ENCODE measurements at places on chromosomes 1 and 21.

- DNase-seq: no peak
Measured at GRCh38 chr21:37871121-37871862, 45.0 kb downstream of the KCNJ6 start.

GRCh38 chr1:51327386-51327785 lies 3.0 kb downstream of the TTC39A start:
- no peak for DNase-seq

- peak; percentile 64 for DNase-seq
Measured at GRCh38 chr21:44923480-44924084, 2.9 kb upstream of the ITGB2 start.

DNA sequence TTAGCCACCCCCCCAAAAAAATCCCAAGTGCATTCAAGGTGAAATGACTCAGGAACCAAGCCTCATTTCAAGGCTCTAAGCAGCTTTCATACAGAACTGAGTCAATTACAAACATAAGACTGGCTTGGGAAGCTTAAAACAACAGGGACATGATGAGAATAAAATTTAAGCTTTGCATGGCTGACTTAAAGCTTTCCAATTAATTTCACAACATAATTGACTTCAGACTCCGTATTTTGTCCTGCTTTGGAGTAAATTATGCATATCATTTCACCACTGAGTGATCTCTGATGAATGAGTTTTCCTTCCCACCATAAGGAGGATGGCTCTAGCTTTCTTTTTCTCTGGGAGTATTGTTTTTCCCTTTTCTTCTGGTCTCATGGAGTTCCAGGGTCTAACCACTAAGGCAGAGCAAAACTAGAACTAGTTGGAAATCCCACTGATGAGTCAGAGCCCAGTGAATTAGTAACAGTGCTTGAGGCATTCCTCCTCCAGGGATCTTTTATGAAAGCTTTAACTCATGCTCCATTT lies 72.8 kb downstream of the XCL2 start:
- DNase-seq: peak; percentile 86

DNA sequence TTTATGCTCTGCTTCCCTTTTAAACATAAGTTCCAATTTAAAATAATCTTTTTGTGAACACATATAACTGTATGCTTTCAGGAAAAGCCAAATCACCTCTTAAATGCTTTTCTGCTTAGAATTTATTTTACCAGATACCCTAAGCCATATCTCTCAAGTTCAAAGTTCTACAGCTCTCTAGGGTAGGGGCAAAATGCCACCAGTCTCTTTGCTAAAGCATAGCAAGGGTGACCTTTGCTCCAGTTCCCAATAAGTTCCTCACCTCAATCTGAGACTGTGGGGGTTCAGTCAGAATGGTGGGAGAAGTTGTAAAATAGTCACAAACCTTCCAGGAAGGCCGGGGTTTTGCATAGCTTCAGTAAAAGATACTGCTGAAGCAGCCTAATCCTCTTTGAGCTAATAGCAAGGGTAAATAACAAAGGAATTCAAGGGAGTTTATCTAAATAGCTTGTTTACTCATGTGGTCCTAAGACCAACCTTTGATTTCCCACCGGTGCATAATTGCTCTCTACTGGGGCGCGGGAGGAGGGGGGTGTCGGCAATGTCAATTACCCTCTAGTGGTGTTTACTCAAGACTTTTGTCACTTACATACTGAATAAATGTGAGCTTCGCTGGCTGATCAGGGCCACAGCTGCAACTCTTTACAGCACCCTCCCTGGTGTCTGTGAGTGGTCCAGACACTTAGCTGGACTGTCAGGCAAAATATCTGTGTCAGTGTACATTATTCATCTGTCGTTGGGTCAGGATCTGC lies 1376.2 kb downstream of the NCAM2 start:
- no peak for DNase-seq

DNA sequence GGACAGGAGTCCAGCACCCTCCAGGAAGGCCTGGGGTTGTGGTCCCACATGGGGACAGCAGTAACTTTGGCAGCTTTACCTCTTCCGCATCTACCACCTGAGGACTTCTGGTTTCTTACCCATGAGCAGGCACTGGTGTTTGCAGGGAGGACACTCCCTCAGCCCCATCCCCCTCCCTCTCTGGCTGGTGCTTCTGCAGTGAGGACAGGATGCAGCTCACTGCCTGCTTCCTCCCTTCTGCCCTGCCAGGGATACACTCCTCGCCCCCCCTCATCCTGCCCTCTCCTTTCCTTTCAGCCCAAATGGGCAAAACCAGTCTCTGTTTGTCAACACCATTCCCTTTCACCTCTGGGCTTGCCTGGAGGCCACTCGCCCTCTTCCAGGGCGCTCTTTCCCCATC lies 62.4 kb downstream of the KIRREL1 start:
- DNase-seq: no peak

- peak; percentile 69 for DNase-seq
Measured at GRCh38 chr21:14687268-14687625, 141.1 kb upstream of the SAMSN1 start.

GRCh38 chr1:155008015-155008941 lies 5.7 kb downstream of the ZBTB7B start:
- DNase-seq: no peak

- no peak for DNase-seq
Measured at GRCh38 chr1:39788426-39788757, 273 bp downstream of the BMP8B start.

DNA sequence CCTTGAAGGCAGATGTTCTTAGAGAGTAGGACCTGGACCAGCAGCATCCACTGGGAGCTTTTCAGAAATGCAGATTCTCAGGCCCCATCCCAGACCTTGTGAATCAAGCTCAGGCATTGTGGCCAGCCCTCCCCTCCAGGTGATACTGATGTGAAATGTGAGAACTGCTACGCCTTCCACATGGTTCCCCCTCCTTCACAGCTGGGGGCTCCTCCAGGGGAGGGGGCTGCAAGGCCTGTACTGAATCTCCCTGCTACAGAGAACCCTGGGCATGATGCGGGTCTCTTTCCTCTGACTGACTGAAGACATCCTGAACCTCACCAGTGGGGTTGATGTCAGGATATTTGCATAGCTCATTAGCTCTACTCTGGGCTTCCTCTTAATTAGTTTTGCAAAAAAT lies 141.8 kb upstream of the CSF3R start:
- no peak for DNase-seq

GRCh38 chr1:238123201-238123600 lies 232.5 kb upstream of the ZP4 start:
- no peak for DNase-seq

GRCh38 chr21:45867041-45867666 lies 114.4 kb upstream of the COL6A1 start:
- DNase-seq: no peak

- DNase-seq: no peak
Measured at GRCh38 chr1:10635085-10635896, 160.5 kb downstream of the PEX14 start.

DNA sequence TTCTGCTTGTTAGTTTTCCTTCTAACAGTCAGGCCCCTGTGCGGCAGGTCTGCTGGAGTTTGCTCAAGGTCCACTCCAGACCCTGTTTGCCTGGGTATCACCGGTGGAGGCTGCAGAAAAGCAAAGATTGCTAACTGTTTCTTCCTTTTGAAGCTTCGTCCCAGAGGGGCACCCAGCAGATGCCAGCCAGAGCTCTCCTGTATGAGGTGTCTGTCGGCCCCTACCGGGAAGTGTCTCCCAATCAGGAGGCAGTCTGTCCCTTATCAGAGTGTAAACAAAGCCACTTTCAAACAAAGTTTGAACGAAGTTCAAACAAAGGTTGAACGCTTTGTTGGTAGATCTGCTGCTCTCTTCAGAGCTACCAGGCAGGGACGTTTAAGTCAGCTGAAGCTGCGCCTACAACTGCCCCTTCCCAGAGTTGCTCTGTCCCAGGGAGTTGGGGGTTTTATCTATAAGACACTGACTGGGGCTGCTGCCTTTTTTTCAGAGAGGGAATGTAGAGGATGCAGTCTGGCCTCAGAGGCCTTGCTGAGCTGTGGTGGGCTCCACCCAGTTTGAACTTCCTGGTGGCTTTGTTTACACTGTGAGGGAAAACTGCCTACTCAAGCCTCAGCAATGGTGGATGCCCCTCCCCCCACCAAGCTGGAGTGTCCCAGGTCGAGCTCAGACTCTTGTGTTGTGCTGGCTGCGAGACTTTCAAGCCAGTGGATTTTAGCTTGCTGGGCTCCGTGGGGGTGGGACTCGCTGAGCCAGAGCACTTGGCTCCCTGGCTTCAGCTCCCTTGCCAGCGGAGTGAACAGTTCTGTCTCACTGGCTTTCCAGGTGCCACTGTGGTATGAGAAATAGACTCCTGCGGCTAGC lies 401.8 kb downstream of the SRGAP2C start:
- no peak for DNase-seq

DNA sequence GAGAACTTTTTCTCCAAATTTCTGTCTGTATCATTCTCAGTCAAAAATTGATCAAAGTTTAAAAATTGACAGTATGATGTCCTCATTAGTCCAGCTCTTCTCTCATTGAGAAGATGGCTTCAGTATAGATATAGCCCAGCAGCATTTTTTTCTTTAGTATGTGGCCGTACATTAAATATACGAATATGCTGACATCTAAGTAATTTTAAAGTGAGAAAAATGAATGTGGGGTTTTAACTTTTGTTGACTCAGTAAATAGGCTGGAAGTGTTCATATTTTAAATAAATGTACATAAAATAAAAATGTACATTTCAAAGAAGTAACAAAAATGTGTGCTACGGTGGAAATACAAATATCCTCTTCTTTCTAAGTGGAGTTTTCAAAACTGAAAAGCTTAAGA lies 123.5 kb upstream of the PKN2 start:
- DNase-seq: no peak

DNA sequence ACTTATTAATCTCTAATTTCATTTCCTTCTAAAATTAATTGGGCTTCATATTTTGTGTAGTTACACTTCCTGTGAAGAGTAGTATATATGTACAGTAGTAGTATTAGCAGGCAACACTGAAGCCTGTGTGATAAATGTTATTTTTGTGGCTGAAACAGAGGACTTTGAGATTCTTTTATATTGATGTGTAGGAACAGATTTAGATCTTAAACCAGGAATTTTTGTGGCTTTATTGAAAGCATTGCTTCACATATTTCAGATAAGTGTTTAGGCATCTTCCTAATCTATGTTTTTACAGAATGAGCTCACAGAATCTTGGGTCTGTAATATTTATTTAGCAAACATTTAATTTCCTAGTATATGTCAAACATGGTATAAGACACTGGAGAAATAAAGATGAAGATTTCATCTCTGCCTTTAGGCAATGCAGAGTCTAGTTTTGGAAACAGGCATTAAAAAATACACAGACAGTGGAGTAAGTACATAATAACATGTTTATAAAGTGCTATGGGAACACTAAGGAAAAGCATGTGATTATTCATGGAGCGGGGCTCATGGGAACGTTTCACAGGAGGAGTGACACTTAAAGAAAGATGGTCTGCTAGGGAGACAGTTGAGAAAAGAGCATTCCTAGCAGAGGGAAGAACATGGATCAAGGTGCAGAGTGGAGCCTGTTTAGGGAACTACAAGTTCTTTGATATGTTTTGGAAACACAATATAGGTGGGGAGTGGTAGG lies 52.7 kb downstream of the MIGA1 start:
- no peak for DNase-seq

GRCh38 chr1:55610203-55610602 lies 395.0 kb upstream of the USP24 start:
- DNase-seq: no peak

DNA sequence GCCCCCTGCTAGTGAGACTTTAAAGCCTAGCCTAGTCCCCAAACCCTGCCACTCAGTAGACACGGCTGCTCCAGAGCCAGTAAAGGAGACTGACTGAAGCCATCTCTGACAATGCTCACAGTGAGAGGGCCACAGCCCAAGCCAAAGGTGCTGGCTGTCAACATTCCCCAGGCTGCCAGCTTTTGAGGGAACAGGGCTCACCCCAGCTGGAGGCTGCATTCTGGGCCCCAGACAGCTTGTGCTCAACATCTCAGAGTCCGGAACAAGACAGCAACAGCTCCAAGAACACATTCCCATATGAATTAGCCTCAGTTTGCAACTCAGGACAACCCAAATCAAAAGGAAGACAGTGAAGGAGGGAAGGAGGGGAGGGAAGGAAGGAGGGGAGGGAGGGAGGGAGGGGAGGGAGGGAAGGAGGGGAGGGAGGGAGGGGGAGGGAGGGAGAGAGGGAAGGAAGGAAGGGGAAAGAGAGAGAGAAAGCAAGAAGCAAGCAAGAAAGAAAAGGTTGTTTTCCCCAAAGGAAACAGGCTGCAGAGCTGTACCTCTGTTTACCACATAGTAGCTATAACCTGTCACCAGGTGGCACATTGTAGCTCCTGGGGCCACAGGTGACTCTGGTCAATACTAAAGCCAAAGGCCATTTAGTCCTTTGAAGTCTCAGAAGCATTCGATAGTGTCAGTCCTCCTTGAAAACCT lies 5.4 kb downstream of the ARTN start:
- no peak for DNase-seq

- peak; percentile 93 for DNase-seq
Measured at GRCh38 chr1:226674892-226675714, 64.0 kb downstream of the ITPKB start.

DNA sequence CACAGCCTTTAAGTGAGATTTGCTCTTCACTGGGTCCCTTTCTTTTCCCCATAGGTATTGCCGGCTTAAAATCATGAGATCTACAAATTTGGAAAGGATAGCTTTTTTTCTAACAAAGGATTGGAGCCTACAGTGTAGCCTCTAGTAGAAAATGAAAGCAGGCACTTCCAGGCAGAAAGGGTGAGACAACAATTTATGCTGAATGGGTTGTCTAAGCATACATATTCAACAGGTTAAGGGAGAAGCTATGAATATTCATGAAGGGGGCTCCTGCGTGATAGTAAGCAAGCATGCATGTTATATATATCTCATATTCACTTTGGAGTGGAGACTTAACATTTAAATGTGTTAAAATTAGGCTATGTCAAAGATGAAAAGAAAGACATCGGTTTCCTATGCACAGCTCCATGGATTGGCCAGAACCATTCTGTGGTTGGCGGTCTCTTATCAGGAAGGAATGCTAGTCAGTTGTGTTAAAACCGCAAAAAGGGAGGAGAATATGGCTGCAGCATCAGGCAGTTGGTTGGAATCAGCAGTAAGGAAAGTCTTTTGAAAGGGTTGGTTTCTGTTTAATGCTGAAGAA lies 66.0 kb downstream of the VCAM1 start:
- no peak for DNase-seq

- DNase-seq: no peak
Measured at GRCh38 chr21:36741506-36741905, 42.6 kb downstream of the SIM2 start.

- DNase-seq: peak; percentile 34
Measured at GRCh38 chr1:21764615-21765423, 18.1 kb downstream of the USP48 start.
